ENCODE measurements at places on chromosomes 7 and 10. TPM values are rescaled to one million over a fixed set of nuclear protein-coding genes. Genes with fewer than 3 reads are reported as not detected.

DNA sequence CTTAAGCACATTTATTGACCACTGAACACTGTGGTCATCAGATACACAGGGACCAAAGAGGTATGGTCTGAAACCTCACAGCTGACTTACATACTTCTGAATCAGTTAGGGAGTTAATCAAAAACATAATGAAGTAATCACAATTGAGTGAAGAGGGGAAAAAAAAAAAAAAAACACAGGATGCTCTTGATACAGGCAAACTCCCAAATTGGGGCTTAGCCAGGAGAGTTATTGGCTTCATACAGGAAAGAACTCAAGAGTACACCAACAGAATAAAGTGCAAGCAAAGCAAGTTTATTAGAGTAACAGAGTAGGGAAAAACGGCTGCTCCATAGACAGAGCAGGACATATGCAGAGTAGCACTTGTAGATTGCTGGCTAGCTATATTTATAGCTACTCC is 917.0 kb downstream of the CNTNAP2 start:
- DNase-seq, result no peak

- no peak for DNase-seq
Measured at GRCh38 chr10:100006243-100006886, 3.4 kb downstream of the DNMBP start.

- DNase-seq, result no peak
Measured at GRCh38 chr10:124572751-124573150, 111.1 kb downstream of the LHPP start.

- DNase-seq, result no peak
Measured at GRCh38 chr7:67549126-67549525, 552.5 kb downstream of the TYW1 start.

DNA sequence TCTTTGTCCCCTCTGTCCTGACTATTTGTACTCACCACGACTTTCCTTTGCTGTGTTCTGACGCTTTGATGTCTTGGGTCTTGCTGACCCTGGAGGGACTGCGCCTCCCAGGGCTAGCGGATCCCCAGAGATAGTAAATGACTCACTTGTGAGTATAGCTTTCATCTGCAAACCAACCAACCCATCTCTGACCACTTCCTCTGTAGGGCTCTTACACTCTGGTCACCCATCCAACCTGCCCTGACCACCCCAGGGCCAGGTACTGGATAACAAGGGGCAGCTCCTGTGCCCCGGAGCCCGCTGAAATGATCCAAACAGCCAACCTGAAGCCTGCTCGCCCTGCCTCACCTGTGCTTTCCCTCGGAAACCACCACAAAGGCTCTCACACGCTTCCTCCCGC is 125.2 kb upstream of the CARD11 start:
- no peak for DNase-seq

DNA sequence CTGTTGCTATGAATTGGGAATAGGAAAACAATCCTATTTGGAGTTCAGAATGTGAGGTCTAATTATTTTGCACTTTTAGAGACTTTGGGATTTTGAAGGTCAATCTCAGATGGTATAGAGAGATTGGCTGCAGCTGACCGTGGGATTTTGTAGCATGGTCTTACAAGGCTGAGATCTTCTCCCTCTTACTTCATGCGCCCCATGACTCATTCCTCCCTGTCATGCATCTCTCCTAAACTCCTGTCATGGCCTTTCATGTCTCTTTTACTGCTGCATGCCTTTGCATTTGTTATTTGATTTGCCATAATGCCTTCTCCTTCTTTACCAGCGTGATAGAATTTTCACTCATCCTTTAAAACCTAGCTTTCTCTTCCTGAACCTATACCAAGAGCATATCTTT is 133.1 kb downstream of the BBS9 start:
- DNase-seq, result no peak

DNA sequence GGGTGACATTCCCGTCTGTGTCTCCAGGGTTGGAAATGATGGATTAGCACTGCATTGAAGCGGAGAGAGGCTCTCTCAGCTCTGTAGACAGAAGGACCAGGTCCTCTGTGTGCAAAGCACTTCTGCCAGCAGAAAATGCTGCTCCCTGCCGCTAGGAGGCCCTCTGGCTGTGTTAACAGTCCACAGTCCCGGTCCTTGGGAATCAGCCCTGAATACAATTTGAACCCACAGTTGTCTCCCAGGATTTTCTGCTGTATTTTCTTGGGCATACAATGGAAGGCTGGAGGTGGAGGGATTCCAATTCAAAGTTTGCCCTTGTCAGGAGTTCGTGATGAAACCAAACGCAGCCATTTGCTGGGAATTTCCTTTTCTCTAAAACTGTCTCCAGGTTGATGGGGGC is 205.2 kb downstream of the GLRX3 start:
- DNase-seq, result no peak

- DNase-seq, result no peak
Measured at GRCh38 chr10:93071674-93072224, 1.9 kb upstream of the CYP26A1 start.

The FAM221A gene
- total RNA-seq, result 3.3 TPM

The SORCS3 gene
- total RNA-seq, result not detected

The PRKCQ gene
- not detected for total RNA-seq

All from heart left ventricle (tissue), 16 donors.